Fibroblast of the aortic adventitia (primary cell): ENCODE measurements at places on chromosomes 2 and 18. TPM values are rescaled to one million over a fixed set of nuclear protein-coding genes. Genes with fewer than 3 reads are reported as not detected.

DNA sequence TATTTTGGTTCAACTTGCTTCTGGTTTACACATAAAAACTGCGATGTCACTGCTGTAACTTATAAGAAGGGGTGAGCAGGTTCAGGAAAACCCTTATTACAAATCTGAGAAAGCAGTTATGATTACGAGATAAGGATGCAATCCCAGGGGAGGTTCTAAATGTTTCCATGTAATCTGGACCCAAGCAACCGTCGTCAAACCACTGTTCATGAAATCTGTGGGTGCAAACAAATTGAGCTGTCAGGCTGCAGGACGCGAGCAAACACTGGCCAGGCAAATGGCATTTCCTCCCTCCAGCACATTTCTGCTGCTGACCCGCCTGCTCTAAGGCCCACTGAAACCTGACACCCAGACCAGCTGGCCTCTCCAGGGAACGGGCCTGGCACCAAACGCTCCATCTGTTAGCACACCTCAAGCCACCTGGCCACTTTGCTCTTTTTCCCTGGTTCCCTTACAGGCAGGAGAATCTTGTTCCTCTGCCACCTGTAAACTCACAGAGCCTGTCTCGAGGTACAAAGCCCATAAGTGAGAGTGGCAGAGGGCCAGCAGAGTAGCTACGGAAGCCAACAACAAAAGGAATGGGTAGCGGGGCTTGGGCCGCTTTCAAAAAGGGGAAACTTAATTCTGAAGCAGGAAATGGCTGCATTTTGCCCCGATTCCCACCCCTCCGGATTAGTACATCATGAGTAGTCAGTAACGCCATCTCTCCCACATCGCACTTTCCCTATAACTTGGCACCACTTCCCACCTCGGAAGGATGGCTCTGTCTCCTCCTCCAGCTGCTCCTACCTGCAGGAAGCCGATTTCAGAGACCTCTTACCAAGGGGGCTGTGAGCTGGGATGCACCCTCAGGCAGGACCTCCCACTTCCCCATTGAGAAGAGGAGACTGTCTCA lies 26.5 kb downstream of the CRACDL start:
- DNase-seq: peak; percentile 91

GRCh38 chr2:126995621-126996377 lies 97.1 kb downstream of the TEX51 start:
- DNase-seq: no peak

The MALL gene
- 10.1 and 442 TPM in 2 replicates for total RNA-seq

- no peak for DNase-seq
These were observed 647.5 kb downstream of the ARHGAP15 start for GRCh38 chr2:143776526-143777297.

GRCh38 chr18:50721451-50722120 lies 98.2 kb downstream of the MRO start:
- no peak for DNase-seq

GRCh38 chr2:124816007-124816406 lies 790.9 kb downstream of the CNTNAP5 start:
- DNase-seq: no peak

The KCNE4 gene
- total RNA-seq: 4.1 and 22.2 TPM in 2 replicates

The RIF1 gene
- 66.7 and 122 TPM in 2 replicates for total RNA-seq

The UGT1A4 gene
- not detected in 2 replicates for total RNA-seq

DNA sequence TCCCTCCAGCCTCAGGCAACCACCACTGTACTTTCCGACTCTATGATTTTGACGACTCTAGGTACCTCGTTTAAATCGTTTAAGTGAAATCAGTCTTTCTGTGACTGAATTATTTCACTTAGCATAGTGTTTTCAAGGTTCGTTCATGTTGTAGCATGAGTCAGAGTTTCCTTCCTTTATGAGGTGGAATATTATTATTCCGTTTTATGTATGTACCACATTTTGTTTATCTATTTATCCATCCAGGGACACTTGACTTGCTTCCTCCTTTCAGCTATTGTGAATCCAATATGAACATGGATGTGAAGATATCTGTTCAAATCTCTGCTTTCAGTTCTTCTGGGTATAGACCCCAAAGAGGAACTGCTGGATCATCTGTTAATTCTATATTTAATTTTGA lies 19.1 kb downstream of the IL1R2 start:
- DNase-seq: no peak

The NT5C1B gene
- total RNA-seq: not detected in 2 replicates

GRCh38 chr2:131577812-131578211 lies 50.1 kb downstream of the CCDC74A start:
- DNase-seq: no peak

GRCh38 chr2:99572373-99573164 lies 82.8 kb upstream of the REV1 start:
- DNase-seq: no peak

The KIAA2012 gene
- not detected in 2 replicates for total RNA-seq
